ENCODE measurements at places on chromosomes 7 and 10. TPM values are rescaled to one million over a fixed set of nuclear protein-coding genes. Genes with fewer than 3 reads are reported as not detected.

The KMT2E gene
- total RNA-seq: 48.1 TPM

- DNase-seq: no peak
Measured at GRCh38 chr7:101753316-101753715, 64.1 kb upstream of the CUX1 start.

The HPSE2 gene
- 0.16 TPM for total RNA-seq

GRCh38 chr7:67406976-67407375 is 410.3 kb downstream of the TYW1 start:
- DNase-seq: no peak

The ADAM8 gene
- 7.0 TPM for total RNA-seq

DNA sequence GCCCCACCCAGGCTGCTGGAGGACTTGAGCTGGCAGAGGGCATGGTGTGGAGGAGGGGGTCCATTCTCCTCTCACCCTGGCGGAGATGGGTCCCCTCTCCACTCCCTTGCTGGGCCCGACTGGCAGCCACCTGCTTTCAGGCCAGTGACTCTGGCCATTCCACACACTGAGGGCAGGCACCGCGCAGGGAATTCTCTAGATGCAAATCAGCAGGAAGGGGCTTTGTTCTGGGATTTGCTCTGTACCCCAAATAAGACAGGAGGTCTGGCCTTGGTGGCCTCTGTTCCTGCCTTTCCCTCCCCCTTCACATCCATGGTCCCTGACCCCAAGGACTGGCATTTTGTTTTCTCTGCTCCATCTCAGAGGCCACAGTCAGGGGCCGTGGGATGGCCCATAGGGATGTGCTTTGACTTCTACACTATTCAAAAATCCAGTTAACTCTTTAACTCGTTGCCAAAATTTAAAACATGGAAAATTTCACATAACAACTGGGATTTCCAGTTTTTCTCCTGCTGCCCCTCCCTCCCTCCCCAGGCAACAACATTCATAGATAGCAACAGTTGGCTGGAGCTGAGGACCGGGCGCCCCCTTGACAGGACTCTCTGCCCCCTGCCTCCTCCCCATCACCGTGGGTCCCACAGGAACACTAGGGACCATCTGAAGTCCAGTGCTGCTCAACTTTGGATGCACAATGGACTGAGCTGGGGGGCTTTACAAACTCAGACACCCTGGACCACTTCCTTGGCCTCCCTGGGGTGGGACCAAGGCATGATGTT is 33.9 kb downstream of the PPIF start:
- no peak for DNase-seq

DNA sequence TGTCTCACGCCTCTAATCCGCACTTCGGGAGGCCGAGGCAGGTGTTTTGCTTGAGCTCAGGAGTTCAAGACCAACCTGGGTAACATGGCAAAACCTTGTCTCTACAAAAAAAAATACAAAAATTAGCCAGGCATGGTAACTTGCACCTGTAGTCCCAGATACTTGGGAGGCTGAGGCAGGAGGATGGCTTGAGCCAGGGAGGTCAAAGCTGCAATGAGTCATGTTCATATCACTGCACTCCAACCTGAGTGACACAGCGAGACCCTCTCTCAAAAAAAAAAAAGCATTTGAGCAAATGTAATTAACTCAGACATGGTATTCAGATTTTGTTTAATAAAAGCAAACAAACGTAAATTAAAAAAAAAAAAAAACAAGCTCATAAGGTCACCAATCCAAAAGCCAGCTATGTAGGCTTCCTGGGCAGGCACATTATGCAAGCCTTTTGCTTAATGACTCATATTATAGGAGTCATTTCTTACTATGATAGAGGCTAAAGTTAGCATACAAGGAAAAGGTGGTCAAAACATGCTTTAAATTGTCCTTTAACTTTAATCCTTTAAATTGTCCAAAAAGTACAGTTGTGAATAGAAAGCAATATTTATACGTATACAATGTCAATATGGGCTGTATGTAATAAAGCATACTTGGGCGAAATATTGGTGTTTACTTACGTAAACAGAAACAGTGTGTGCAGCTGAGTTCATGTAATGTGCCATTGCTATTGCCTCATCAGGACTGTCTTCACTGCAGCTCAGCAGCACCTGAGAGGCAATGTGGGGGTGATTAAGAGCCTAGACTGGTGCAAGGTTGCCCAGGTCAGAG is 13.0 kb downstream of the AKR1D1 start:
- DNase-seq: no peak

Measured in K562 (cell line).